H7 (cell line): ENCODE measurements at places on chromosomes 7 and 10.
A peak's percentile ranks its signal among the peaks of the same experiment; 100 is the strongest.

DNA sequence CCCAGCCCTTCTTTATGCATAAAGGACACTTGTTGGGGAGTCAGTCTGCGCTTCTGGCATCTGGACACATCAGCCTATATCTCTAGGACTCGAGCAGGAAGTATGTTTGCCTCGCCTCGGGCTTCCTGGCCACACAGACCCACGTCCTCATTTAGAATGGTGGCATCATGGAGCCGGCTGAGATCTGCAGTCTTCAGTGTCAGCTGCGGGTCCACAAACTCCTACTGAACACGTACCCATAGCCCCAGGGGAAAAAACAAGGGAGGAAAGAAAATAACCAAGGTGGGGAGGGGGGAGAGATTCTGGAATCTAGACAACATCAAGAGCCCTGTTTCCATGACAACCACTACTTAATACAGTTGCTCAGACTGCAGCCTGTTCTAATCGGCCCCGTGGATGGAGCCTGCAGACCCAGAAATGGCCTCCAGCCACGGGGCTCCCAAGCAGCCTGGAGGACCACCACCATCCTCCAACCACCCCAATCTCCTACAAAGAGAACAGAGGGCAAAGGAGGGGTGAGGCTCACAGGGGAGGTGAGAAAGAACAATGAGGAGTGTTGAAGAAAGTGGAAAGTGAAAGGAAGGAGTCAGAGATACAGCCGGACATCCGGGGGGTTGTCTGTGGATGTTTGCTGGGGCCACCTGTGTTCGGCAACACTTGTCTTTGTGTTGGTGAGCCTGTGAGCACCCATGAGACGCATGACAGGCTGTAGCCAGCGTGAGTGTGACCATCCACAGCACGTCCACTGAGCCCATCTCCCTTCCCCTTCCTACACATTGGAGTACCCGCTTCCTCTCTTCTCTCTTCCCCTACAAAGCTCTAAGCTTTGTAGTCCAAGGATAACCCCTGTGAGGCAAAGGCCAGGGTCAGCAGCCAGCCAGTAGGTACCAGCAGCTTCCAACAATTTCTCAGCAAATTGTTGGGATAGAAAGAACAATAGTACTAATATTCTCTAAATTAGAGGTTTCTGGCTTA is 141.0 kb downstream of the PLXNA4 start:
- DNase-seq = no peak

DNA sequence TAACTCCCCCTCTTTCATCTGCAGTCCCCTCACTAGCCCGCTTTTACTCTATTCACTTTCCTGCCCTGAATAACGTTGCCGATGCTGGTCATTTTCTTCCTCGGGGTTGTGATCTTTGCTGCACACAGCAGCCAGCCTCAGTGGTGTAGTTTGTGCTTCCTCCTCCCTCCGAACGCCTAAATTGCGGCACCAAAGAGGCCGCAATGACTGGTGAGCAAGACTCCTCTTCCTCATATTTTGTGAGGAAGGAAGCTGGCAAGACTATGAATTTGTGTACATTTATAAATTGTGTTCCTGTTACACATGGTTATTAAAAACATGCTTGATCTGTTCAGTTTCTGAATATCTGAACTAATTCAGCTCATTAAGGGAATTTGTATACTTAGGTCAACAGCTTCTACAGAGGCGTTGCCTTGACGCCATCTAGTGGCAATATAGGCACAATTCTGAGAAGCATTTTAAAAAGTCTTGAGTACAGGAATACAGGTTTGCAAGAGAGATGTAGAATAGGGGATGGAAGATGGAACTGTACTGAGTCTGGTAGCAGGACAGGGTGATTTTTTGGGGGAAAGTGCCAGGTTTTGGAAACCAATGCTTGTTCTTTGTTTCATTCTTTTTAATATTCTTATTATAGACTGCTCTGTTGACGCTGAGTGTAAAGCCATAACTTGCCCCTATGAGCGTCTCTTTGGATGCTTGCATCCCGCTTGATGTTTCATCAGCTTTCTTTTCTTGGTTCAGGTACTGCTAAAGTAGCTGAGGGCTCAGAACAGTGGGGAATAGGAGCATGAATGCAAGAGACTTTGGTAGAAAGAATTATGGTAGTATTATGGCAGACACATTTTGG is 4.1 kb upstream of the TAS2R5 start:
- peak; percentile 63 for DNase-seq

DNA sequence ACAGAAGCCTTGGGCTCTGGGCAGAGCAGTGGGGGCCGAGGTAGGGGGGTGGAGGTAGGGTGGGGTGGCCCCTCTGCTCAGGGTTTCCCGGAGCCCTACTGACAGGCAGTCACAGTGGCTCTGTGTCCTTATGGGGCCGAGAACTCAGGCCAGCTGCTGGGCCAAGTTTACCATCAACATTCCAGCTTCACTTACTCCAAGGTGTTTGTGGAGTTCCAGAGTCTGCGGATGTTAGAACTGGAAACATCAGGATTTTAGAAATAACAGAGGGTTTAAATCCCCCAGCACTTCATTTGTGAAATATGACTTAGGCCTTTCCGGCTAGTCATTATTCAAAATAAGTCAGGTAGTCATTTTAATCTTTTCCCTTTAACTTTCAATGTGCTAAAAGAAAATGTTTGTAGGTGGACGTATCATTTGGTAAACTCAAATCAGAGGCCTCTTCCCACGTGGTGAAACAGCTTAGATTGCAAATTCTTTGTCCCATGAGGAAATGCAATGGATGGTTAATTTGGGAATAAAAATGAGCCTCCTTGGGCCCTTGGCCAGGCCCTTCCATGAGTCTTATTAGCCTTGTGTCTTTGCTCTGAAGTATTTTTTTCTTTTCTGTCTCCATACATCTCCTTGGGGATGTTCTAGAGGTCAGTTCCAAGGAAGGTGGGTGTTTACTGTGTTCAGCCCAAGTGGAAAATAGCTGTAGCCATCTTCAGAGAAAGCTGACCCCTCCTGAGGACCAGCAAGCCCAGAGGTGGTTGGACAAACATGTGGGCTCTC is 99.6 kb upstream of the BTBD16 start:
- no peak for DNase-seq

DNA sequence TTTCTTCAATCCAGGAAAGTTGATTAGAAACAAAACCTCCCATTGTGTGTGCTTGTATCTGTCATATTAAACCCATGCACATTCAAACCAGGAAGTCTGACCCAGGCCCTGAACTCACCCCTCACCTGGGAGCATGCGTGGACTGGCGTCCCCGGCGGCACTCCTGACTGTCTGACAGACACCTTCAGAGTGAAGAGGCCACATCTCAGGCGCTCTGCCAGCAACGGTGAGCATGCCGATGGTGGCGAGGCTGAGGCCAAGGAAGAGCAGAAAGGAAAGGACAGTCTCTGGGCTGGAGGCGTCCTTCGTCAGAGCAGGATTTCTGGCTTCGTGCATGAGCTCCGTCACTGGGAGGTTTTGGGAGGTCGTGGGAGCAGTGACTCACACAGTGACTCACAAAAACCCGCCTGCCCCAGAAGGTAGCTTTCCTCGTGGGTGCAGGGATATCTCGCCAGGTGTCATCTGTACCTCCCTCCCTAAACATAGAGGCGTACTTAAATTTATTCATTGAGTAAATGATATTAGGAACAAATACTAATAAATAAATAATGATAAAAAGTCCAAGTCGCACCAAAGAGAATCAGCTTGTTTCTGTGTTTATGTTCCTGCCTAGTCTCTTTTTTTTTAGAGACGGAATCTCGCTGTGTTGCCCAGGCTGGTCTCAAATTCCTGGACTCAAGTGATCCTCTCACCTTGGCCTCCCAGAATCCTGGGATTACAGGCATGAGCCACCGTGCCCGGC is 13.5 kb downstream of the IQCE start:
- DNase-seq = no peak

- DNase-seq = no peak
Measured at GRCh38 chr7:10662491-10662890, 311.2 kb upstream of the PHF14 start.

- DNase-seq = no peak
Measured at GRCh38 chr7:80775897-80776296, 137.5 kb downstream of the CD36 start.

DNA sequence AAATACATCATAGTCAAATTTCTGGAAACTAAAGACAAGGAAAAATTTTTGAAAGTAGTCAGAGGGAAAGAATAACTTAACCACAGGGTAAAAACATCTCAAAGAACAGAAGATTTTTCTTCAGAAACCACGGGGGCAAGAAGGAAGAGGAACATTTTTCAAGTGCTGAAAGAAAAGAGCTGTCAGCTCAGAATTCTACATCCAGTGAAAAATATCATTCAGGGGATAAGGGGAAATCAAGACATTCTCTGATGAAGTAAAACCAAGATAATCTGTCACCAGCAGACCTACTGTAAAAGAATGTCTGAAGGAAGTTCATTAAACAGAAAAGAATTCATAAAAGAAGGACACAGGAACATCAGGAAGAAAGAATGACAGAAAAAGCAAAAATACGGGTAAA is 111.2 kb upstream of the TMEM72 start:
- DNase-seq = no peak

DNA sequence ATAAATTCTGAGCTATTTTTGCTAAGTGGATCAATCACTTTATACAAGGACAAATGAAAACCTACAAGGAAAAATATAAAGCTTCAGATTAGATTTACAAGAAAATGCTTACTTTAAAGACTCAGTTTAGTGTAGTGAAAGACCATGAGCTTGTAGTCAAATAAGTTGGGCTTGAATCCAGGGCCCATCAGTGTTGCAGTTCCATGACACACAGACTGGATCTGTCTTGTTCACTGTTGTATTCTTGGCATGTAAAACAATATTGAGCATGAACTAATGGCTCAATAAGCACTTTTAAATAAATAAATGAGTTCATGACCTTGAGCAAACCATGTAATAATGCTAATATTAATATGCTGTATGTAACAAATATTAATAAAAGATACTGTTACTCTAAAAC is 164.6 kb upstream of the KCND2 start:
- no peak for DNase-seq

DNA sequence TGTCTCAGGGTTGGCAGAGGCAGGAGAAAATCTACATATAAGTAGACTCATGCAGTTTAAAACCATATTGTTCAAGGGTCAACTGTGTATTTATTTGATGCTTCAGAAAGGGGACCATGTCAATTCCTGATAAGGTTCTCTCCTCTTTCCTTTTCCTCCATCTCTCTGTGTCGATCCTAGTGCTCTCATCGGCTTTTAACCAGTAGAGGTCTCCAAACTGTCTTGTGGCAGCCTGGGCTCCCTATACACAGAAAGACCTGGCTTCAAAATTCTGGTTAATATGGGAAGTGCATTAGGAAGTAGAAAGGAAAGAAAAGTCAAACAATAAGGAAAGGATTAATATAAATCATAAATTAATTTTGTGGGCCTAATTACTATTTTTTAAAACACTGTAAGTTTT is 304.4 kb upstream of the C7orf33 start:
- DNase-seq = peak; percentile 69

- no peak for DNase-seq
Measured at GRCh38 chr10:110059925-110060324, 52.1 kb downstream of the ADD3 start.

DNA sequence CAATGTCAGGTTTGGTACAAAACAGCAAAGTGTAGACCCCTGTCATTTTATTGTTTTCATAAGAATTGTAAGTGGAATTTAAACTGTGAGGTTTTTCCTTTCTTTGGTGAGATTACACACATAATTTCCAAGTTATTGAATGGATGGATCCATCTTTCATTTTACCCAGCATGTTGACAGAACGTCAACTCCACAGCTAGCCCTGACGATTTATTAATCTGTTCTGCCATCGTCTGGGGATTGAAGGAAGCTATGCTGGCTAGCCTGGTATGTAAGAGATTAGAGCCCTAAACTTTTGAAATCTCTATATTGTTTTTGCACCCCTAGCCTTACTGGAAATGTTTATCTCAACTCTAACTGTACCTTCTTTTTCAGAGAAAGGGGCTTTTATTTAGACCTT is 8.6 kb downstream of the WNT16 start:
- no peak for DNase-seq

DNA sequence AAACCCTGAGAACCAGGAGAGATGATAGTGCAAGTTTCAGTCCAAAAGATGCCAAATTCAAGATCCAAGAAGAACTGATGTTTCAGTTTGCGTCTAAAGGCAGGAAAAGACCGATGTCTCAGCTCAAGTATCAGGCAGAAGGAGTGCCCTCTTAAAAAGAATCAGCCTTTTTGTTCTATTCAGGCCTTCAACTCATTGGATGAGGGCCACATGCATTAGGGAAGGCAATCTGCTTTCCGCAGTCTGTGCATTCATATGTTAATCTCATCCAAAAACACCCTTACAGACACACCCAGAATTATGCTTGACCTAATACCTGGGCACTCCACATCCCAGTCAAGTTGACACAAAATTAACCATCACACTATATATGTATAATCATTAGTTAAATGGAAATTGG is 45.2 kb downstream of the DNAJB9 start:
- DNase-seq = no peak

DNA sequence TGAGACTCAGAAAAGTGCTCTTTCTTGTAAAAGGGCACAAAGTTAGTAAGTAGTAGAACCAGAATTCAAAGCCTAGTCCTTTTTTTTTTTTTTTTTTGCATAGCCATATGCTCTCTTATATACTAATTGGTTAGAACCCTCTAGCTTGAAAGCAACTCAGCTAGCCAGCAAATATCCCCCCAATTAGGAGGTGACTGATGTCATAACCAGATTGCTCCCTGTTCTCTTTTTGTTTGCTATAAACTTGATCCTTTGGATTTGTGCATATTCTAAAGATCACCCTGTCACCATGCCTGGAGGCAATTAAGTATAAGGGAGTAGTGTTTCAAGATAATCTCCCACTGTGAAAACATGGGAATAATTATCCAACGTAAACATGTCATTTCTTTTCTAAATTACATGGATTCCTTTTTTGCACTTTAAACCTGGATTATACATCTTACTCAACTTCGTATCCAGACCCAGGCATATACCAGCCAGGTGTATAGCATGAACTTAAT is 963.4 kb downstream of the CNTNAP2 start:
- DNase-seq = no peak

DNA sequence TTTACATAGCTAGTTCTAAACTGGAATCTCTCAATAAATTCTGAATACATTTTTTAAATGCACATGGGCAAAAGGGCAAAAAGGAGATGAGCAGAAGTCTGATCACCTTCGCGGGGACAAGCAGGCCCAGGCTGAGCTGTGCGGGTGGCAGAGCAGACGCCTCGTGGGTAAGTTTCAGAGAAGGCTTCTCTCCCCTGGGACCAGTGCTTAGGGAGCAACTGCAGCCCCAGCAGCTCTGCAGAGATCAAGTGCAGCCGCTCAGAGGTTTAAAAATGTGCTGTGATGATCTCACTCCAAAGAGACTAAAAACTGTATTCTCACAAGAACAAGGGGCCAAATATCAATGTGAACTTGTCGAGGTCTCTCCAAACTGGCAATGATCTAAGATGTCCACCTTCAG is 264.3 kb upstream of the RNF32 start:
- no peak for DNase-seq
